ENCODE measurements at places on chromosomes 1 and 21.

GRCh38 chr1:22273686-22274681 is 131.1 kb upstream of the WNT4 start:
- DNase-seq, result no peak

- DNase-seq, result no peak
Measured at GRCh38 chr21:33023574-33024200, 2.0 kb upstream of the OLIG2 start.

- no peak for DNase-seq
Measured at GRCh38 chr1:3442901-3443300, 11.6 kb upstream of the ARHGEF16 start.

DNA sequence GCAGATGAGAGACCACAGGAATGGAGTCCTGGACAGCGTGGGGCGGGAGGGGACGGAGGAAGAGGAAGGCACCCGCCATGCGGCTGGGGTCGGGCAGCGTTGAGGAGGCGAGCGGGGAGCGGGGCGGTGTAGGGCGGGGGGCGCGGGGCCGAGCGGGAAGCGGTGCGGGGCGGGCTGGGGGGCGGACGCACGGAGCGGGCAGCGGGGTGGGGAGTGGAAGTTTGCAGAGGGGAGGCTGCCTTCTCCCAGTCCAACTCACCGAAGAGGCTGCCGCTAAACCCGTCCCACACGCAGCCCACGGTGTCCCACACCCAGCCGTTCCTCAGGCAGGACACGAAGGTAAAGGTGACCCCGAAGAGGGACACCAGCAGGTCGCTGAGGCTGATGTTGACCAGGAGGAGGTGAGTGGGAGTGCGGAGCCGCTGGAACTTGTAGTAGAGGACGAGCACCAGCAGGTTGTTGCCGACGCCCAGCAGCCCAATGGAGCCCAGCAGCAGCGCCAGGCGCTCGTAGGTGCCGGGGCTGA is 483 bp downstream of the CHML start:
- no peak for DNase-seq

DNA sequence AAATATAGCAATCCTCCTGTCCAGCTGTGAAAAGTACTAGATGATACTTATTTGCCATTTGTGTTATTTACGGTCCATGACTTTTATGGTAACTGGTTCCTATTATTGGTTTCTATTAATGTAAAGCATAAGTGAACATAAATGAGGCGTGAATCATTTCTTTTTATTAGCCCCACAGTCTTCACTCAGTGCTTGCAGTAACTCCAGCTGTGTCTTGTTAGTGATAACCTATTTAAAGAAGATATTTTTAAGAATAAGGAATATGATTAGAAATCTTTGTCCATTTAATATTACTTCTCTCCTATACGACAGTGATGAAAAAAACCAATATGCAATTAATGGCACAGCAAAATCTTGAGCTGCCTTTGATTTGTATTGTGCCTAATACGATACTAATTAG is 149.9 kb downstream of the SPATA17 start:
- DNase-seq, result no peak

- DNase-seq, result no peak
Measured at GRCh38 chr1:45542591-45542990, 8.0 kb upstream of the AKR1A1 start.

- peak; percentile 50 for DNase-seq
Measured at GRCh38 chr1:21344750-21345443, 54.6 kb upstream of the ECE1 start.

- DNase-seq, result no peak
Measured at GRCh38 chr1:9633493-9633892, 18.0 kb upstream of the PIK3CD start.

DNA sequence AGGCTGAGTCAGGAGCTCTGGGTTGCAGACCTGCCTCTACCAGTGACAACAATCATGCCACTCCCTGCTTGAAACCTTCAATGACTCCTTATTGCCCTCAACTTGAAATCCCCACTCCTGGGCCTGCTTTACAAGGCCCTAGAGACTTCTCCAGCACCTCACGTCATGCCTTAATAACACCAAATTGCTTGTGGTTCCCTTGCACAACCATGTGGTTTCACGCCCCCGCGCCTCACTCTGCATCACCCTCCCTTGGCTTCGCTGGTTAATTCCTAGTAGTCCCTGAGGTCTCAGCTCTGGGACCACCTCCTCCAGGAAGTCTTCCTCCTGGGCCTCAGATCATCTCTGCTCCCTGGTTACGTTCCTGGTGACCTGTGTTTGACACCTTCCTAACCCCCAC is 33.0 kb downstream of the EPHA2 start:
- no peak for DNase-seq

- DNase-seq, result no peak
Measured at GRCh38 chr1:66041654-66042053, 249.0 kb downstream of the PDE4B start.

DNA sequence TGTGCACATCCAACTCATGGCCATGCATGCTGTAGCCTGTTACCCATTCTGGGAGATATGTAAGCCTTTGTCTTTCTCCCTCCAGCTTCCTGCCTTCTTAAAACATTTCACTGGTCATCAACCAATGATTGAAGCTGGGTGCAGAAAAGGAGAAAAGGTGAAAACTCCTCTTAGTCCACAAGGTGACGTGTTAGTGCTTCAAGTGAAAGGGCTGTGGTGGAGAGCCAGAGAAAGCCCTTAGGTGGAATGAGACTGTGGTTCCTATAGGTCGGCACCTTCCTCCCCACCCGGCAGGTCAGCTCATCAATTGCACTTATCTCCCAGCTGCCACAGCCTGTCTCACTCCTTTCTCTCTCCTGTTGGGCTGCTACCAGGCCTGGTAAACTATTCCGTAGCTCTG is 30.4 kb downstream of the ERG start:
- no peak for DNase-seq

GRCh38 chr1:190169311-190170067 is 308.2 kb downstream of the BRINP3 start:
- DNase-seq, result no peak

DNA sequence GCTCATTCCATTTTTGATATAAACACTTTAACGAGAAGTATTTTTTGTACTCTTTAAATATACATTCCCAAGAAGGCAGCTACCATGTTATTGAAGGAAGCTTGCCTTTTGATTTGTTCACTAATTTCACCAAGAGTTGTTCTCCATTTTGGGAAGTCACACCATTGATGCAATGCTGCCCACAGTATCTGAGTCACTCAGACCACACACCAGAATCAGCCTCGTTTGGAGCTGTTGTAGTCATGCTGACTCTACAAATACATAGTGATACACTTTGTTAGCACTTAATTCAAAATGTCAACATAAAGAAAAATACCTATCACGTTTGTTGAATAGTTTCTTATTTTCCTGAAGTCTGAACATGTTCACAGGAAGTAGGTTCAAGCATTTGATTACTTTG is 78.7 kb downstream of the PAPPA2 start:
- no peak for DNase-seq

- no peak for DNase-seq
Measured at GRCh38 chr1:47699492-47700235, 261.8 kb downstream of the FOXD2 start.

GRCh38 chr1:40363721-40364120 is 9.8 kb upstream of the SMAP2 start:
- DNase-seq, result peak; percentile 55

DNA sequence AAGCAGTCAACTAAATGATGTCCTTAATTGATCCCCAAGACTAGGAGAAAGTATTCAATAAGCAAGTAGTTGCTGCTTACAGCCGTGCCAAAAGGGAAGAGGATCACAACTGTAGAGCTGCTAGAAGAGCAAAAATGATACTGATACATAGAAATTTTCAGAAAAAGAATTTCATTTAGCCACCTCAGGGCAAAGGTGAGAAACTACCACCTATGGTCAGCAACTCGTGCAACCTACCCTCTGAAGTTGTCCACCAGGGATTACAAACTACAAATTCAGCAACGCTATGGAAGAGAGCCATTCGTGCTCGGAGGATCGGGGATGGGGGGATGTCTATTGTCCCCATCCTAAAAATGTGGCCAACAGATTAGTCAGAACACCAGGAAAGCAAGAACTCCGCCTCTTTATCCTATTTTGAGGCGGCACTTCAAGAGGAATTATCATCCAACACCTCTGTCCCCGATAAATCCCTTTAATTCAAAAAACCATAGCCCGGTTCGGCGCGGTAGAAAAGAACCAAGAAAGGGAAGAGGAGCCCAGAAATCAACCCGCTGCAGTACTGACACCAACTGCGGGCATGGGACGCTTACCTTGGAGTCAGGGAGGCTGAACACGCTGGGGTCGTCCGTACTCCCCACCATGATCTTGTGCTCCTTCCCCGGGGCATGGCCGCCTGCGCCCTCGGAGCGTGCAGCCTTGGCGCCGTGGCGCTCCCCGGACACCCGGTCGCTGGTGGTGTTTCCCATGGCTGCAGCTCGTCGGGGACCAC is 687 bp downstream of the PRKAB2 start:
- DNase-seq, result no peak

Data from GM06990 (cell line).